ENCODE measurements at places on chromosomes 1 and 21.

GRCh38 chr1:52834798-52835197, 7.8 kb upstream of the ZYG11A start:
- DNase-seq: no peak

GRCh38 chr1:199574950-199575349, 452.6 kb upstream of the NR5A2 start:
- no peak for DNase-seq

DNA sequence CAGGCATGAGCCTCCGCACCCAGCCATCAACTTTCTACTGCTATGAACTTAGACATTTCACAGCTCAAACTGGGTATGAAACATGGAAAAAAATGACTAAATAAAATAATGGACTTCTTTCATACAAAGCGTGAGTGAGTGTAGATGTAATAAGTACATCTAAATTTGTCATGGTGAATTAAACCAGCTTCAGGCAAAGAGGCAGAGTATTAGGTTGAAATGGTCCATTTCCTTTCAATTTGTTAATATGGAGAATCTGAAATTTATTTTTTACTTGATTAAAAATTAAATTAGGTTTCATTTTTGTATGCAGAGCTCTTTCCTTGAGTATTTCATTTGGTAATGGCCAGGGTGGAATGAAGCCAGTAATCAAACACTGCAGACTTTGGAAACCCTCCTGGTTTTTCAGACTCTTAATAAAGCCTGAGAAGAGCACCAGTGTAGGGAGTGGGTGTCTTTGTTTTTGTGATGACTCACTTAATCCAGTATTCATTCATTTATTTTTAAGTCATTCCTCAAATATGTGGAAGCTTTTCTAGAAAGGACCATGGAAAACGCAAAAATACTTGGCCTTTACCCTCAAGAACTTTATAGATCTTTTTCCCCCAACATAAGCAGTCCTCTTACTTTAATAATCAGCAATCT, 49.2 kb downstream of the ALG14 start:
- no peak for DNase-seq

GRCh38 chr1:2948001-2948750, 73.1 kb upstream of the ACTRT2 start:
- peak; percentile 40 for DNase-seq

- DNase-seq: peak; percentile 82
Measured at GRCh38 chr1:183416850-183417771, 1.1 kb downstream of the NMNAT2 start.

DNA sequence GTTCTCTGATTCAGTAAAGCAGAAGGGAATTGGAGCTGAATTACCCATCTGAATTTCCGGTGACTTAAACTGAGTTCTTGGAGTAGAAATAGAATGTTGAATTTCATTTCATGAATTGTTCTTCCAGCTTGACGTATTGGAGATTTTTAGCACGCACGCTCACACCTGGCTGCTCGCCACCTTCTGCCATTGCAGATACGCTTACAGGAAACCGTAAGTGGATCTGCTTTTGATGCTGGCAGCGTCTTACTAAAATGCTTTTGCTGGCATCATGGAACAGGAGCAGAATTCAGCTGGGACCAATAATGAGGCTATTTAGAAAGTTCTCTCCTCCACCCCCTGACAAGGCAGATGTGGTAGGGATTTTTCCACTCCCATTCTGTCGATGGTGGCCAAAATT, 17.7 kb upstream of the ELAVL4 start:
- no peak for DNase-seq

GRCh38 chr1:22710701-22711049, at the start of gene EPHB2:
TSS of gene EPHB2 (plus strand) at chr1:22710839. CDS start at chr1:22710983, 144 bp downstream.
- peak; percentile 76 for DNase-seq

GRCh38 chr1:93769777-93770176, 88.1 kb upstream of the BCAR3 start:
- no peak for DNase-seq

- no peak for DNase-seq
Measured at GRCh38 chr1:225981714-225982113, 17.4 kb downstream of the SDE2 start.

DNA sequence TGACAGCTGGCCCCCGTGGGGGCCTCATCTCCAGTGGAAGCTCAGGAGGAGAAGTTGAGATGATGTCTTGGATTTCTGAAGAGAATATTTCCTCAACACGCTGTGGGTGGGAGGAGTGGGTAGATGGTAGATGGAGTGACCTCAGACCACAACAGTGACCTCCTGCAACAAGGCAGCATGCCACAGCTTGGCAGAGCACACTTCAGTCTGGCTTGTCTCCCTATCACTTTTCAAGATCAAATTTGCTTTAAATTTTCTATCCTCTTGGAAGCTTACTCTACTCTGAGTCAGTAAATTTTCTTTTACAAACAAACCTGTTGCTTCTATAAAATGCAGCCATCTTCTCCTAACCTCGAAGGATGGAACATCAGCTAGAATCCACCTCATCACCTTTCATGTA, 59.7 kb downstream of the NTPCR start:
- no peak for DNase-seq

GRCh38 chr1:240344918-240345317, 253.2 kb downstream of the FMN2 start:
- DNase-seq: no peak

DNA sequence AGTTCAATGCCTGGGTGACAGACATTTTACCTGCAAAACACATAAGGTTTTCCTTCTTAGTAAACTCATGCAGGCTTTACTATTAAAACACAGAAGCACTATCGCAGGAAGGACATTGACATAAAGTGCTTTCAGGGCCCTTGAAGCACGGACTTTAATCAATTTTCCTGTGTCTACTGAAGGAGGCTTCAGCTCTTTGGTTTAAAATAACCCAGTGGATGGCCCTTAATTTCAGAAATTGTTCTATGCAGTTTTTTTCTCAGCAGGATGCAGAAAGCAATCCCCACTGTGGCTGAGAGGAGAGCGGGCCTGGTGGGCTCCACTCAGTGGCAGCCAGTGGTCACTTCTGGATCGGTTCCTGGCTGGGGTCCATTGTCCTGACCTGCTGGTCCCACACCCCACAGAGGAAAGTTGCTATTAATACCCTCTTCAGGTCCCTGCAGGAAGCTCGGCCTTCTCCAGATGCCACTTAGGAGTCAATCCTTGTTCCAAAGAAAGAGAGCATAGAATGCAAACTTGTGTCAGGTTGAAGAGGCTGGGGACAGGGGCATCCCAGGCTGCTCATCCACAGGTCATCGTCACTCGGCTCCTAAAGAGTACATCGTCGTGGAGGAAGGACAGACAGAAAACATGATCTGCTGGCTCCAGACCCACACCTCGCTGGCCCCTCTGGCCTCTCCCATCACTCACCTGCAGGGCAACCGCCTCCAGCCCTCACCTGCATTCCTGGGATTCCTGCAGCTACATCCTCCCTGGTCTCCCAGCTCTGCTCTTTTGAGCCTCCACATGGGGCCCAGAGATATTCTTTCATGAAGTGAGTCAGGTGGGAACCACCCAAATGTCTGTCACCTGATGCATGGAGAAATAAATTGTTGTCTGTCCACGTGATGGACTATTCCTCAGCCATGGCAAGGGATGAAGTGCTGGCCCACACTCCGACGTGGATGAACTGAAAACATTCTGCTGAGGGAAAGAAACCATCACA, 153.1 kb downstream of the PSMG1 start:
- DNase-seq: no peak

GRCh38 chr1:234709473-234710228, 99.7 kb upstream of the IRF2BP2 start:
- peak; percentile 88 for DNase-seq

DNA sequence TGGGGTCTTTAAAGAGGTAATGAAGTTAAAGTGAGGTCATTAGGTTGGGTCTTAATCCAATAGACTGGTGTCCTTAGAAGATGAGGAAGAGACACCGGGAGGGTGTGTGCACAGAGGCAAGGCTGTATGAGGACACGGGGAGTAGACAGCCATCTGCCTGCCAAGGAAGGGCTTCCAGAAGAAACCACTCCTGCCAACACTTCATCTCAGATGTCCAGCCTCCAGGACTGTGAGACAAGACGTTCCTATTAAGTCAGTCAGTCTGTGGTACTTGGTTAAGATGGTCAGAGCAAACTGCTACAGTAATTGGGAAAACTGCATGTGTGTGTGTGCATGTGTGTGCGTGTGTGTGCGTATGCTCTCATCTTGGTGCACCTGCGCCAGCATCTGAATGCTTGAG, 77.1 kb downstream of the RYR2 start:
- DNase-seq: no peak

- no peak for DNase-seq
Measured at GRCh38 chr1:183653876-183654451, 848 bp upstream of the APOBEC4 start.

GRCh38 chr1:60989749-60990713, 92.3 kb upstream of the NFIA start:
- DNase-seq: no peak

DNA sequence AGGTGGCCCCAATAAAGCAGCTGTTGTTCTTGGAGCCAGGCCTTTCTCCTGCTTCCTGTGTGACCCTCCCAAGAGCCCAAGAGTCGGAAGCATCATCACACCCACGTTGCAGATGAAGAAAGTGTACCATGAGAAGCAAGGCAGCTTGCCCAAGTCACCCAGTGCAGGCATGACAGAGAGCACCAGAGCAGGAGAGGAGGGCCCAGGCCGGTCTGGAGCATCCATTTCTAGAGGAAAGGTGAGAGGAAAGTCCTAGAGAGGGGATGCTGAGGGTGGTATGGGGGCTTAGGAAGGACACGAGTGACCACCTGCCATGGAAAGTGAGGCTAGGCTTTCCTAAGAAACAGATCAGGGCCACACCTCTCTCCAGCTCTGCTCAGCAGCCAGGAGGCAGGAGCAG, 47.0 kb downstream of the C1orf198 start:
- DNase-seq: no peak

GRCh38 chr1:165407398-165407797, 37.5 kb downstream of the RXRG start:
- DNase-seq: no peak
